ENCODE measurements at places on chromosomes 12 and 14.

- DNase-seq = no peak
These were observed 16.7 kb upstream of the AQP2 start for GRCh38 chr12:49933796-49934195.

- no peak for DNase-seq
These were observed 36.2 kb upstream of the APPL2 start for GRCh38 chr12:105272152-105272551.

DNA sequence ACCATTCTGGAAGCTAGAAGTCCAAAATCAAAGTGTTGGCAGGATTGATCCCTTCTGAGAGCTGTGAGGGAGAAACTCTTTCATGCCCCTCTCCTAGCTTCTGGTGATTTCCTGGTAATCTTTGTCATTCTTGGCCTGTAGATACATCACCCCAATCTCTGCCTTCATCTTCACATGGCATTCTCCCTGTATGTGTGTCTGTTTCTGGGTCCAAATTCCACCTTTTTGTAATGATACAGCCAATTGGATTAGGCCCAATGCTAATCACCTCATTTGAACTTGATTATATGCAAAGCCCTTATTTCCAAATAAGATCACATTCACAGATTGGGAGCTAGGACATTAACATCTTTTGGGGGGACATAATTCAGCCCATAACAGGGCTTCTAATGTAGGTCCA lies 76.9 kb upstream of the MBIP start:
- no peak for DNase-seq

- DNase-seq = no peak
These were observed 363.4 kb downstream of the DAD1 start for GRCh38 chr14:22225516-22226140.

GRCh38 chr12:51160814-51161459 lies 12.0 kb downstream of the TFCP2 start:
- DNase-seq = no peak

- no peak for DNase-seq
These were observed 133.4 kb downstream of the RFLNA start for GRCh38 chr12:124428136-124428791.

DNA sequence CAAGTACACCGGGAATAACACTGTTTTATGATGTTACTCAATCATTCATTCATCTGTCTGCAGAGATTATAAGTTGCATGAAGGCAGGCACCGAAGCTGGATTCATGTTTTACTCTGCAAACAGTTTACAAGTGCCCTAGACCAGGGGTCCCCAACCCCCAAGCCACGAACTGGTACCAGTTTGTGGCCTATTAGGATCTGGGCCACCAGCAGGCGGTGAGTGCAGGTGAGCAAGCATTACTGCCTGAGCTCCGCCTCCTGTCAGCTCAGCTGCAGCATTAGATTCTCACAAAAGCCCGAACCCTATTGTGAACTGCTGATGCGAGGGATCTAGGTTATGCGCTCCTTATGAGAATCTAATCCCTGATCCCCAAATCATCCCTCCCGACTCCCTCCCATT lies 38.1 kb upstream of the PLXNC1 start:
- DNase-seq = no peak

- no peak for DNase-seq
These were observed 38.0 kb downstream of the CCDC60 start for GRCh38 chr12:119372540-119372939.

DNA sequence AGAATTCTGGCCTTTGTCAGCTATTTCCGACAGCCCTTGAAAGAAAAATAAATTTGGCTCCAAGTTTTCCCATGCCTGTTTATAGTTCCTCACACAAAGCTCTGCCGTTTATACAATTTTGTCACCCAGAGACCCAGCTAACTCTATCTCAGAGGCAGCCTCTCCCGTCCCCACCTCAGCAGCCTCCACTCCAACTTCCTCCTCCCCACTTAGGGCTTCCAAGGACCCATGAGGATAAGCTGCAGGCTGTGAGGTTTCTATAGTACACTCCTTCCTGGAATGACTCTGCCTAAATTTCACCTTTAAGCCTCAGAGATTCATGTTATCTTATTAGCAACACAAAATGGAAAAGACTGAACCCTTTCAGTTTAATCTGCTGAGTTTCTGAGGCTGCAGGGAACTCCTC lies 71.8 kb downstream of the TTC9 start:
- DNase-seq = peak; percentile 32

GRCh38 chr12:106073179-106073578 lies 65.6 kb downstream of the NUAK1 start:
- no peak for DNase-seq

DNA sequence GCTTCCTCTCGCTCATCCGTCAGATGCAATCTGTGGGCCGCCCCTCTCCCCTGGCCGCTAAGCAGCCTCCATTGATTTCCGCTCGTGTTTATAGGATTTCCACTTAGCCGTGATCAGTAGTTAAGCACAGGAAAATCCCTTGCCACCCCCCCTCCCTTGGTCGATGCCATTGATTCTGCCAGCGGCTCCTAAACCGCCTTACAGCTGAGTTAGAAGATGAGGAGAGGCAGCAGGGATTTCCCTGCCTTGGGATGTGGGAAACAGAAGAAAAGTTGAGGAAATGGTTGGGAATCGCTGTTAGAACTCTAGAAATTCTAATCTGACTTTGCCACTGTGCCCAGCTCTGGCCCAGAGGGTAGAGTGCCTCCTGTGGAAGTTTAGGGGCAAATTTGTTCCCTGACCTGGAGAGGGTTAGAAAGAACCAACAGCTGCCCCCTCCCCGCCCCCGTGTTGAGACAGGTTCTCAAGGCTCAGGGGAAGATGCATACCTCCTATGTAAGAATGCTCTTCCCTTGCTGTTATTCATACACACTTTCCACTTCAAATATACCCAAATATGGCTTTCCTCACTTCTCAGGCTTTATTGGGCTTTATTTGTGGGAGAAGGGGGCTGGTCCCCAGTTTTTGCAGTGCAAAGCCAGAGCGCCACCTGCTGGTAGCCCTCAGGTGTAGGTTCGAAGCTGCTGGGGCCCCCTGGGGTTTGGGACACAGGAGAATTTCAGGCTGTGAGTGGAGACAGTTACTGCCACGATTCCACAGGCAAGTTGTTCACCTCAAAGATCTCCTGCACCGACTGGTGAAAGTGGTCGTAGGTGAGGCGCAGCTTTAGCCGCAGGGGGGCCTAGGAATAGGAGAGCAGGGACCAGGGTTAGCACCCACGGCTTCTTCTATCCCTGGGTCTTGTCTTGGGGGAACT lies 3.2 kb downstream of the THTPA start:
- DNase-seq = peak; percentile 35

DNA sequence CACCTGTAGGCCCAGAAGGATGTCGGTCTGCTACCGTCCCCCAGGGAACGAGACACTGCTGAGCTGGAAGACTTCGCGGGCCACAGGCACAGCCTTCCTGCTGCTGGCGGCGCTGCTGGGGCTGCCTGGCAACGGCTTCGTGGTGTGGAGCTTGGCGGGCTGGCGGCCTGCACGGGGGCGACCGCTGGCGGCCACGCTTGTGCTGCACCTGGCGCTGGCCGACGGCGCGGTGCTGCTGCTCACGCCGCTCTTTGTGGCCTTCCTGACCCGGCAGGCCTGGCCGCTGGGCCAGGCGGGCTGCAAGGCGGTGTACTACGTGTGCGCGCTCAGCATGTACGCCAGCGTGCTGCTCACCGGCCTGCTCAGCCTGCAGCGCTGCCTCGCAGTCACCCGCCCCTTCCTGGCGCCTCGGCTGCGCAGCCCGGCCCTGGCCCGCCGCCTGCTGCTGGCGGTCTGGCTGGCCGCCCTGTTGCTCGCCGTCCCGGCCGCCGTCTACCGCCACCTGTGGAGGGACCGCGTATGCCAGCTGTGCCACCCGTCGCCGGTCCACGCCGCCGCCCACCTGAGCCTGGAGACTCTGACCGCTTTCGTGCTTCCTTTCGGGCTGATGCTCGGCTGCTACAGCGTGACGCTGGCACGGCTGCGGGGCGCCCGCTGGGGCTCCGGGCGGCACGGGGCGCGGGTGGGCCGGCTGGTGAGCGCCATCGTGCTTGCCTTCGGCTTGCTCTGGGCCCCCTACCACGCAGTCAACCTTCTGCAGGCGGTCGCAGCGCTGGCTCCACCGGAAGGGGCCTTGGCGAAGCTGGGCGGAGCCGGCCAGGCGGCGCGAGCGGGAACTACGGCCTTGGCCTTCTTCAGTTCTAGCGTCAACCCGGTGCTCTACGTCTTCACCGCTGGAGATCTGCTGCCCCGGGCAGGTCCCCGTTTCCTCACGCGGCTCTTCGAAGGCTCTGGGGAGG lies at the start of gene LTB4R:
Gene LTB4R, plus strand, starts transcription at position 857 of the 959 bp plus-strand sequence. CDS start 4,150 bp downstream, outside the sequence.
- peak; percentile 88 for DNase-seq

DNA sequence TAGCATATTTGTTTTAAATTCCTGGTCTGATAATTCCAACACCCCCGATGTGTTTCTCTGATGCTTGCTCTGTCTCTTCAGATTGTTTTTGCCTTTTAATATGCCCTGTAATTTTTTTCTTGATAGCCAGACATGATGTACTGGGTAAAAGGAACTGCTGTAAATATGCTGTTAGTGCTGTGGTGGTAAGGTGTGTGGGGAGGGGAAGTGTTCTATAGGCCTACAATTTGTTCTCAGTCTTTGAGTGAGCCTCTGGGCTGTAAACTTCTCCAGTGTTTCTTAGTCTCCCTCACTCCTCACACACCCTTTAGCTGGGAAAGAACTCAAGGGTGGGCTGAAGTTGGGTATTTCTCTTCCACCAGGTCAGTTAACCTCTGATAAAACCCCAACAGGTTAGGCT lies 147.0 kb upstream of the OR4E1 start:
- DNase-seq = no peak

- DNase-seq = no peak
These were observed 10.5 kb downstream of the ZFP36L1 start for GRCh38 chr14:68782091-68782981.

DNA sequence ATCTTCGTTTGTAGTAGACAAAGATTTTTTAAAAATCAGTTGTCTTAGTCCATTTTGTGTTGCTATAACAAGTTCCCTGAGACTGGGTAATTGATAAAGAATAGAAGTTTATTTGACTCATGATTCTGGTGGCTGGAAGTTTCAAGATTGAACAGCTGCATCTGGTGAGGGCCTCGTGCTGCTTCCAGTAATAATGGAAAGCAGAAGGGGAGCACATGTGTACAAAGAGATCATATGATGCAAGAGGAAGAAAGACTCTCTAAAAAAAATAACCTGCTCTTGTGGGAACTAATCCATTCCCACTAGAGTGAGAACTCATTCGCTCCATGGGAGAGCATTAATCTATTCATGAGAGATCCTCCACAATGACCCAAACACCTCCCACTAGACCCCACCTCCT lies 24.8 kb downstream of the MUCL1 start:
- DNase-seq = no peak

GRCh38 chr12:123798518-123798917 lies 36.4 kb downstream of the DNAH10 start:
- DNase-seq = no peak

DNA sequence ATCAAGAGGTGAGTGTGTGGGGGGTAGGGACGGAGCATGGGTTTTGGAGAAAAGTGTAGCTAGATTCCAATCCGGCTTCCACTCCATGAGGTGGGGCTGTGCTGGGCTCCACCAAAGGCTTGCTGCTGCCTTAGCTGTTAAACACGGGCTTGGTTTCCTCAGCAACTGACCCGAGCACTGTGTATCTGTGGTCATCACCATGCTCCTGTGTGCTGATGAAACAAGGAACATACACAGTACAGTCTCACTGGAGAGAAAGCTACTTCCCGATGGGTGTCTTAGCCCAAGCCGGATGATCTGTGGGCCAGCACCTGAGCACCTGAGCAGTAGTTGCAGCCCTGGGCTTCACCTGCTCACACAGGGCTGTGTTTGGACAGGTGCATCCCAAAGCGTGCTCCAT lies 52.9 kb upstream of the VRK1 start:
- no peak for DNase-seq

GRCh38 chr12:106345746-106346145 lies 11.8 kb upstream of the POLR3B start:
- DNase-seq = peak; percentile 67

DNA sequence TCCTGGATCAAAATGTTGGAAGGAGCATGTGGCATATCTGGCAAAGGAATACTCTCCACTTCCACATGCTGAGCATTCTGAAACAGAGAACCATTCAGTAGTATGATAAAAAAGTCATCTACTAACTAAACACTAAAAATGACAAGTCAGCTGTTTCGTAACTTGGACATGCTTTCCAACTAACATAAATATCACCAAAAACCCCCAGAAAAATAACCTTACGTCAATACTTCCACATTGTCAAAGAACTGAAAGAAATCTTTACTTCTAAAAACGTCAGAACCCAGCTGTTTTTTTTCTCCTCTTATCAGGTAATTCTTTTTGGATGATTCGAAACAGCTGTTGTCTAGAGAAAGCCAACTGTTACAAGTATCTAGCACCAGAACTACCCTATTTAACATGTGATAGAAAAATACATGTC lies 8.2 kb downstream of the WBP11 start:
- no peak for DNase-seq

GRCh38 chr14:73758392-73759182 lies 44.4 kb upstream of the PNMA1 start:
- peak; percentile 70 for DNase-seq
